ENCODE measurements at places on chromosomes 12 and 14.

DNA sequence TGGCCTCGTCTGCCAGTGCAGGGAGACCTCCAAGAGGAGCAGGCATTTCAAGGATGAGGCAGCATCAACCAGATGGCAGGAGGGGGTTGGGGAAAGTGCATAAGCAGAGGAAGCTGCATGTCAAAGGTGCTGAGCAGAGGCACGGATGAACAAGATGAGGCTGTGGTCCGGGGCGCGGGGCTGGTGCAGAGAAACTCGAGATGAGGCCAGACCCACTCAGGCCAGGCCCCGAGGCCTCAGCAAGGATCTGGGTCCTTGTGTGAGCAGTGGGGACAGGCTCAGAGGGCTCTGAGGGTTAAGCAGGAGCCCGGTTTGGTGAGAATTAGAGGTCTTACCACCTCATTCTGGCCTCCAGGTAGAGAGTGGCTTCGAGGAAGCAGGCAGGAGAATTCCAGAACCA, 98.8 kb downstream of the DICER1 start:
- DNase-seq = no peak

GRCh38 chr14:98766818-98767217, 505.2 kb downstream of the BCL11B start:
- no peak for DNase-seq

GRCh38 chr12:110117956-110118685, 6.0 kb upstream of the IFT81 start:
- DNase-seq = no peak

DNA sequence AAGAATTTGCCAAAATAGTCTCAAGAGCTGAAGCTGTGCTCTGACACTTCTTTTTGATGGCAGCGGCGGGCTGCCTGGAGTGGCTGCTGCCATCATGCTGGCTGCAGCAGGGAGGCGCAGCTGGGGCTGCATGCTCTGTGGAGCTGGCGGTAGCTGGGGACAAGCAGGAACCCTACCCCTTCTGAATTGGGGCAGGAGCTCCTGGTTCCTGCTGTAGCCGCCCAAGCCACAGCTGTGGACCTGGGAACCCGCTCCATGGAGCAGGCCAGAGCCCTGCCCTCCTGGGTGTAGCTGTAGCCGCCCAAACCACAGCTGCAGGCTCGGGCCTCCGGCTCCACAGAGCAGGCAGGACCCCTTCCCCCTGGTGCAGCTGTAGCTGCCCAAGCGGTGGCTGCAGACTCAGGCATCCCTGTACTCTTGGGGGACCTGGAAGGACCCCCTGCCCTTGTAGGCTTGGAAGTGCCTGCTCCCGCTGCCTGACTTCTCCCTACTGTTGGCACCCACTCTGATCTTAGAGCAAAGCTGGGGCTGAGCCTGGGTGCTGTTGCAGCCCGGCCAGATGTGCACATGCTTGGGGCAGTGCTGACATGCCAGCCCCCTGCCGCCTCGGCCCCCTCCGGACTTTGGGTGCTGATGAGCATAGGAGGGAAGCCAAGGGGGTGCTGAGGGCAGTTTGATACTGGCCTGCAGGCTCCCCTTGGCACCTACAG, 33.3 kb downstream of the APAF1 start:
- DNase-seq = no peak

GRCh38 chr12:115341442-115341841, 657.5 kb upstream of the TBX3 start:
- DNase-seq = no peak

DNA sequence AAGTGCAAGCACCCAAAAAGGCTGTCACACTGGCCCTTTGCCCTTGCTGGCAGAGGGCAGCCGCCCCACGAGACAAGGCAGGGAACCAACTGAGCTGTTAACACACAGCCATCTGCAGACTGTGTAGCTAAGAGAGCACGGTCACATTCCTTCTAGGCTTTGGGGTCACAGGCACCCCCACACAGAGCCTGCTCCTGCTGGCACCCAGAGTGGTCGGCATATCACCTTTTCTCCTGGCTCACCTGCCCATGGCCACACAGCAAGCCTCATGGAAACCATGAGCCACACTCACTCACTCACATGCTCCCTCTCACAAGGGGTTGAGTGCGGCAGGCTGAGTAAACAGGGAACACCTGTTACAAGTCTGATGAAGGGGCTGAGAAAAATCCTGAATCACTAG, 214.5 kb downstream of the PCNX1 start:
- DNase-seq = peak; percentile 11

DNA sequence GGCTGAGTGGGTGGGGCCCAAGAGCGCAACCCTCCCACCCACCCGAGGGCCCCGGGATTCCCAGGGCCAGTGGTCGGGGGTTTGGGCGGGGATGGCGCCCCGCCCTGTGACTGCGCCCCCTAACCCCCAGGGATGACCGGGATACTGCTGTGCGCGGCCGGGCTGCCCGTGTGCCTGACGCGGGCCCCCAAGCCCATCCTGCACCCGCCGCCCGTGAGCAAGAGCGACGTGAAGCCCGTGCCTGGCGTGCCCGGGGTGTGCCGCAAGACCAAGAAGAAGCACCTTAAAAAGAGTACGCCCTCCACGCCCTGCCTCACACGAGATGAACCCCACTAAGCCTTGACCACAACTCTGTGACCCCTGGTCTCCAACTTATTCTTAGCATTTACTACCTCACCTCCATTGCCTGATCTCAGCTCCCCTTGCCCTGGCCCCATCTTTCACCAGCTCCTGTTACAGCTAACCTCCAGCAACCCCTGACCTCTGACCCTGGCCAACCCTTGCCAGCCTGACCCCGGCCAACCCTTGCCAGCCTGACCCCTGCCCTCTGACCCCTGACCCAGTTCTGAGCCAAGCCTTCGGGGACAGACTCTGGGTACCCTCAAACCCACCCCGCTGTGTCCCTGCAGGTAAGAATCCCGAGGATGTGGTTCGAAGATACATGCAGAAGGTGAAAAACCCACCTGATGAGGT, 37.0 kb downstream of the DTX1 start:
- DNase-seq = no peak

GRCh38 chr12:95191060-95191696, 26.1 kb downstream of the FGD6 start:
- DNase-seq = no peak

DNA sequence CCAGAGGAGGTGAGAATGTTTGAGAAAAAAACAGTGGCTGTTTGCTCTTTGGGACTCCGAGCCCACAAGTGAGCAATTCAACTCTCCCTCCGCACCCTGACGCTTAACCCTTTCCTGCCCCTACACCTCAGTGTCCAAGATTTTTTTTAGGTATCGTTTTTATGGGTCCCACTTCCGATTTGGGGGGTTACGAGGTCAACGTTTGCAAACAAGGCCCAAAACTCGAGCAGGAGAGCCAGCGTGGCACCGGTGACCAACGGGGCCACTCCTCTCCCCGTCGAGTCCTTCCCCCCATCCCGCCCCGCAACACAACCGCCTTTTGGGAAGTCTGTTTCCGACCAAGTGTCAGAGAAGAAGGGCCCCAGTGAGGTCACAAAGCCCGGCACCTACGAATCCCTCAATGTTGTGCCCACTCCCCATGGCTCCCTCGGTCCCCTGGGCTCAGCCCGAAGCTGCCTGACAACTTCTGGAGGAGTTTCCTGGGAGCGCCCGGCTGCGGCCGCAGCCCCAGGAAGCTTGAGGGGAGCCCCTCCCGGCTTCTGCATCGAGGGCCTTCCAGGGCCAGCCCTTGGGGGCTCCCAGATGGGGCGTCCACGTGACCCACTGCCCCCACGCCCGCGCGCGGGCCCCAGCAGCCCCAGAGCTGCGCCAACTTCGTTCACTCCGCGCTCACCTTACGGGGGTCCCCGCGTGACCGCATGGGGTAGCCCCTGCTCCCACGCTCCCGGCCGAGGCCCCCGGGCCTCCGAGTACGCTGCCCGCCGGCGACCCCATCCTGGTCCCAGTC, 1.2 kb downstream of the CDK2AP1 start:
- no peak for DNase-seq

GRCh38 chr14:104421401-104421821, 158.2 kb upstream of the C14orf180 start:
- DNase-seq = no peak

- DNase-seq = no peak
Observed at GRCh38 chr12:130212384-130212989, 50.2 kb downstream of the FZD10 start.

DNA sequence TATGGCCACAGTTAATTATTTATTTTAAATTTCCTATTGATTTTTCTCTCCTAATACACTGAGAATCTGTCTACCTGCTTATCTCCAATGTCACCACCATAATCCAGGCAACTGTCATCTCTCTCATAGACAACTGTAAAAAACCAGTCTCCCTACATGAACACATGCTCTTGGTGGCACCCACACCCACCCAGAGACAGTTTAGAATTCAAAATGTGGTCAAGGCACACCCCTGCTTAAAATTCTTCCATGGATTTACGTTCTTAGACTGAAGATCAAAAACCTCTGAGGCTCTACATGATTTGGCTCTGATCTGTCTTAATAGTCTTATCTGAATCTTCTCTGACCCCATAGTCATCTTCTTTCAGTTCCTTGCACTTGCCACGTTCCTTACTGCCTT, 241.1 kb upstream of the ABCD2 start:
- no peak for DNase-seq

GRCh38 chr12:101841069-101841468, 10.3 kb upstream of the GNPTAB start:
- no peak for DNase-seq

- DNase-seq = no peak
Observed at GRCh38 chr14:93033983-93034670, 81.6 kb downstream of the ITPK1 start.

DNA sequence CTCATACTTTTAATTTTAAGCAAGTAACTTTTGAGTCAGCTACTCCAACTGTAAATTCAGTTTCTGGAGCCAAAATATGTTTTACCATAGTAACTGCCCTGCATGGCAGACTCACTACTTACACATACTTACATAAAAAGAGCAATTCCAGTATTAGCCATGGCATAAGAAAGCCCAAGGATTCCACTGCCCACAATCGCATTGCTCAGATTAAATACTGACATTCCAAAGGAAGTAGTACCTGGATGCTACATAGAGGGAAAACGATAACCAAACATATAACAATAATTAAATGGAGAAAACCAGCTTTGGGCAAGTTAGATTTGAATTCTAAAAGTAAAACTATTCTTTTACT, 2.2 kb downstream of the SLC38A2 start:
- DNase-seq = no peak

DNA sequence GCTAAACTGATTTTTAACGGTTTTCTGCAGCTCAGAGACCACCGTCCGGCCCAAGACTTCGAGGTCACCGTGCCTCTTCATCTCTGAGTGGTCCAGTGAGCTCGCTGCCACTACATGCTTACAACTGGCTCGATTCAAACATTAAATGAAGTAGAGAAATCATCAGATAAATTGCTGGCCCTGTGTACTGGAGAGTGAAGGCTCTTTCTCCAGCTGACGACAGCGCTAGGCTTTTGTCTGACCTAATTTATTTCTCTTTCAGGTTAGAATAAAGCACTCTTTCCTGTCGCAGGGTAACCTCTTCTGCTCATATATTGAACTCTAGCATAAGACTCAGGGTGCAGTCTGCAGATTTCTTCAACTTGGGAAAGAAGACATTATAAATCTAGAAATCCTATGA, 6.4 kb downstream of the BCL11B start:
- no peak for DNase-seq

GRCh38 chr12:113712481-113712880, 240.8 kb upstream of the LHX5 start:
- DNase-seq = no peak

GRCh38 chr14:96614481-96614881, 112.3 kb downstream of the PAPOLA start:
- DNase-seq = no peak

DNA sequence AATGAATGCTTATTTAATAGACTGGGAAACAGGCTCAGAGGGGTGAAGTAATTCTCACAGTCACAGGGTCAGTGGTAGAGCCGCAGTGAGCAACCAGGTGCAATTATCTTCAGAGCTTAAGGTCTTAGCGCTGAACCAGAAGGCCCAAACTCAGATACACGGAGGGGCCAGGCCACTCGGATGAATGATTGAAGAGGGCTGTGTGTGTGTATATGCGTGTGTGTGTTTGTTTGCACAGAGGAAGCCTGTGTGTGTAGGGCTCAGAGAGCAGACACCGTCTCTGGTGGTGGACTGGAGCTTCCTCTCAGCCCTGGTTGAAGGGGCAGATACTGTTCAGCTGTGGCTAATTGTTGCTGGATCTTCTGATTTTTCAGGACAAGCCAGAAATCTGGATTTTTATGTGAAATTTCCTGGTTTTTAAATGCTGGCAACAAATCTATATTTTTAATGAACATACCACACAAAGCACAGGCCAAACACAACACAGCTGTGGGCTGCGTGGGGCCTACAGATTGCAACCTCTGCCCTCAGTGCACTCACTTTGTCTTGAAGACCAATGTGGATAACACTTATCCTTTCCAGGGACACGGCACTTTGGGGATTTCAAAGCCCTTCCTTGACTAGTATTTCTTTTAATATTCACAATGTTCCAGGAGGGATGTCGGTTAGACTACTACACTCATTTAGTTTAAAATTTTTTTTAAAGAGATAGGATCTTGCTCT, 94.5 kb upstream of the NRXN3 start:
- DNase-seq = no peak

DNA sequence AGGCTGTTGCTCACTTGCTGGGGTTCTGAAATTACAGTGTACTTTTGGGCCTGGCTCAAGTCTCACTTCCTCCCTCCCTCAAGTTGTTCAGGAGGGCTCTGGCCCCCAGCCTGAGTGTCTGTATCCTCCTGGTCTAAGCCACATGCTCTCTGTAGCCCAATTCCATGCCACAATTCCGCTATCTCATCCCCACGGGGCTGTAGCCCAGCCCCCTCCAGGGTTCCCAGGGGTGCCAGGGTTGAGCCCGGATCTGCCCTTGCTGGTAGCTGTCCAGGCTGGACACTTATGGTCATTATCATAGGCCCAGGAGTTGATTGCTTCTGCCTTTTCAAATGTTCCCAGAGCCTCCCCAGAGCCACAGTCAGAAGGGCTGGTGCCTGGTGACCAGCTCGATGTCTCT, 65.3 kb downstream of the PRIMA1 start:
- no peak for DNase-seq

- no peak for DNase-seq
Observed at GRCh38 chr14:54682578-54682977, 115.7 kb downstream of the SAMD4A start.

Data from NCI-H2171 (cell line).